Stimulated activated CD4-positive, alpha-beta T cell treated with anti-CD3 and anti-CD28 coated beads, Interleukin-2, amount 100 ng/mL, for 24 hours (primary cell): ENCODE measurements at places on chromosomes 3 and 15.

GRCh38 chr3:122947738-122948137, 79.8 kb downstream of the SEMA5B start:
- DNase-seq, result no peak

DNA sequence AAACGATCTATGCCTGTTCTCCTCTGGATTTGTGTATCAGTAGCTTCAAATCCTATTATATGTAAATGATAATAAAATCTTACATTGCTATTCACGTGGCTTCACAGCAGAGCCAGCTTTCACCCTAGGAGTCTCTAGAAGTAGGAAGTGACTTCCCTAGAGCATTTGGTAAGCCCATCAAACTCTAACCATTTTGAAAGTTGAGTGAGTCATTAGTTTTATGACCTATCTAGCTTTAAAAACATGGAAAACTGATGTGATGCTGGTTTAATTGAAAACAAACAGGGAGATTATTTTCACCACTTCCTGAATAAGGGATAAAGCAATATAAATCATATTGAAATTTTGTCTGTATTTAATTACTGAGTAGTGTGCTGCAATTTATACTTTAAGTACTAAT, 275.2 kb downstream of the EPHA6 start:
- no peak for DNase-seq

DNA sequence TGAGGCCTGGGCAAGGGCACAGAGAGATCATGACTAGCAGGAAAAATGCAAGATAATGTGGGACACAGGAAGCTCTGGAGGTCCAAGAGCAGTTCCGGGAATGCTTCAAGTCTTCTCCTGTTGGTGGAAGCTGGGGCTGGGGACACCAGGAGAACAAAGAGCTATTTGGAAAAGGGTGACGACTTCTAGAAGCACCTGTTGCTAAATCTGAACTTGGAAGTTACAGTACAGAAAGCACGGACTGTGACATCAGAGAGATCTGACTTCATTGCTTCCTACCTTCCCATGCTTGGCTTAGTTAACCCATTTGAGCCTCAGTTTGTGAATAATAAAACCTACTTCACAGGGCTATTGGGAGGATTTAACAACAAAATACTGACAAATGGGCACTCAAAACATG, 52.7 kb upstream of the NEO1 start:
- DNase-seq, result no peak

DNA sequence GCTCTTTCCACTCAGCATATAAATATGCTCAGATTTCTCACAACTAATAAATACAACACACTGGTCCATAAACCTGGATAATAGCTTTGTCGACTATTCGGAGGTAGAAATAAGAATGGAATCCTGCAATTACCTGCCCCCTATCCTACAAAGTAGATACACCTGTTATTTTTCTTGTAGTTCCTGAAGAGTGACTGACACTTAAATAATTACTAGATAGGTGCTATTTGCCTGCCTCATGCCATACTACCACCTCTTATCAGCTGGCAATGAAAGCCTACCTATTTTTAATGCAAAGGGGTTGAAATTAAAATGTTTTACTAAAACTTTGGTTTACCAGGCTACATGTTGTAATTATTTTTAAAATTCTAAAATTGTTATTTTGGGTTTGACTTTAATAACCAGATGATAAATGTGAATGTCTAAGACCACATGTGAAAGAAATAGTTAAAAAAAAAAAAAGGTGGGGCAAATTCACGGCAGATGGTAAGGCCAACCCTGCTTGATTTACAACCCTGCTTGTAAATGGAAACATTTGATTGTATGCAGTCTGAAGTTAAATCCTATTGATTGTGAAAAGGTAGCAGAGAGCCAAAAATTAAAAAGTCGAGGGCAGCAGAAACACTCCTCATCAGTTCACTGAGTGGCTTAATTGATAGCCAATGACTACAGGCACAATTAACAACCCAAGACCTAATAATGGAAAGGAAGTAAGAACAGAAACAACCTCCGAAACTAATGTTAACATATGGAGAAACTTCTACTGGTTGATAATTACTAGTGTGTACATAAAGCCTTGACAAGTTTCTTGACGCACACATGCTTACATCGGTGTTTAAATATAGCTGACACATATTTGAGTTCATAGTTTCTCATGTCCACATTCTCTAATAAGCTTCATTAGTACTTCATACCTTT, 8.9 kb downstream of the PEAK1 start:
- DNase-seq, result no peak

DNA sequence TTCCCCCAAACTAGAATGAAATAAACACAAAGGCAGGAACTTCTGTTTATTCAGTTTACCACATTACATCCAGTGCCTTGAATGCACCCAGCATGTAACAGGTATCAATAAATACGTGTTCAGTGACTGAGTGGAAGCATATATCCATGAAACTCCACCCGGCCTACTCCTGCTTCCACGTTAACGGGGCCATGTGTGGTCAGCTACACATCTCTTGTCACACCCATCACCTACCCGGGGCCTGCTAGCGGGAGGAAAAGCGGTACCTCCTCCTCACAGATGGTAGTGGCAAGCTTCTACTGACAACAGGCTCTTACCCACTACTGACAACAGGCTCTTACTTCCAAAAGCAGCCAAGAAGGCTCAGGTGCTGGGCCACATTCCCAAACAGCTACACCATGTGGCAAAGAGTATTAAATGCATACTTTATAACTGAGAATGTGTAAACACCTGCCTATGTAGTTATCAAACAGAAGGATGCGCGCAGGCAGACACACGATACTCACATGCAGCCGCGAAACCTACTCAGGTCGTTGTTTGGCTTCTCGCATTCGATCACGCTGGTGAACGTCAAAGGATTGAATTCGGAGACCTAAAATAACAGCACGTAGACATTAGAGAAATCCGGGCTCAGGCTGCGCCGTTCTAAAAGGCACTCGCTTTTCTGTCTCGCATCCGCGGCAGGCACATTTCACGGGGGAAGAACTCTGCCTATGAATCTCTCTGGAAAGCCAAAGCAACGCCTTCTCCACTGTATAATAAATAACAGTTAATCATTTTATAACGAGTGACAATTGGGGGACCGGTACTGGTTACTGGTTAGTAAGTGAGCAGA, 127.4 kb downstream of the ATP10A start:
- DNase-seq, result no peak

DNA sequence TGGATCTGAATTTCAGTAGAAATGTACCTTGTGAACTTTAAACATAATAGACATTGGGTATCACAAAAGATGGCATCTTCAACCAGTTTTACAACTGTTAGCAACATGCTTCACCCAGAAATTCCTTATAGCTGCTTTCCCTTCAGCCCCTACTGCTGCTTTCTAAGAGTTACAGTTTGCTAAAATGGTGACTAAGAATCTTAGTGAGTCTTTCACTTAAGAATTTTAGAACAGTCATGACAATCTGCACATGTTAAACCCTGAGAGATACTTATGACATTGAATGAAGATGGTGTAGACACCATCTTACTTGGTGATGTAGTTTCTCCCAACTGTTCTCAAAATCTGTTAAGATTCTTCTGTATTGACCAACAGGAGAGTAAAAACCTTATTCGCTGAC, 129.7 kb upstream of the UBE2E1 start:
- DNase-seq, result no peak

DNA sequence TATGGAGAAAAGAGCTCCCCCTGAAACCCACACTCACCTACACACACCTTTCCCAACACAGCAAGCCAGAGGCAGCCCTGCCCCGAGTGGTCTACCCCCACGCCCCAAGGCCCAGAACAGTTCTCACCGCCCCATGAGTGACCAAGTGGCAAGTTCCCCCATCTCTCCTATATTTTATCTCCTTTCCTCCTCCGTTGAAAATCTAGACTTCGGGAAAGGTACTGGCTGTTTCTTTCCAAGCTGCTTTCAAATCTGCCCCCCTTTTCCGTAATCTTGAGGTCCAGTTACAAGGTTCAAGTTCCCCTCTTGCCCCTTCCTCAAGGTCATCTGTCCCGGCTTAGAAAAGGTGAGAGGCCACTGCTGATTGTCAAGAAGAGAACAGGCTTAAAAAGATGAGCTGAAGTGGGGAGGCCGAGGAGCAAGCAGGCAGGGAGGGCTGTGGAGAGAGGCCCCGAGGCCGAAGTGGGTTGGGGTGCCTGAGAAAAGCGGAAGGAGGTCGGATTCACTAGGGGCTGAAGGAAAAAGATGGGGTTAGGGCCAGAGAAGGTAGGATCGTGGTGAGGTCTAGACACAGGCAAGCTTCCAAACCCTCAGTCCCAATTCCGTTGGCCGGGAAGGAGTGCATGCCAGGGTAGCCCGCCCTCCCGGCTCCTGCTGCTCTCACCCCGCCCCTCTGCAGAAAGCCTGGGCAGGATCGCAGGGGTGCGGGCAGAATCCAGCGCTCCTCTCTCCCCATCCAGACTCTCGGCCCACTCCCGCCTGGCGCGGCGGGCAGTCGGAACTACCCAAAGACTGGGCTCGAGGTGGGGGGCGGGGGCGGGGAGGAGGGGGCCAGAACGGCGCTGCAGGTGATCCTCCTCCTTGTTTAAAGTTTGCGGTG, 1.7 kb downstream of the SEMA5B start:
- peak; percentile 5 for DNase-seq

GRCh38 chr3:125148836-125149235, 63.7 kb downstream of the SLC12A8 start:
- DNase-seq, result no peak

- no peak for DNase-seq
These were observed 720.3 kb upstream of the ARPP21 start for GRCh38 chr3:34919025-34919424.

DNA sequence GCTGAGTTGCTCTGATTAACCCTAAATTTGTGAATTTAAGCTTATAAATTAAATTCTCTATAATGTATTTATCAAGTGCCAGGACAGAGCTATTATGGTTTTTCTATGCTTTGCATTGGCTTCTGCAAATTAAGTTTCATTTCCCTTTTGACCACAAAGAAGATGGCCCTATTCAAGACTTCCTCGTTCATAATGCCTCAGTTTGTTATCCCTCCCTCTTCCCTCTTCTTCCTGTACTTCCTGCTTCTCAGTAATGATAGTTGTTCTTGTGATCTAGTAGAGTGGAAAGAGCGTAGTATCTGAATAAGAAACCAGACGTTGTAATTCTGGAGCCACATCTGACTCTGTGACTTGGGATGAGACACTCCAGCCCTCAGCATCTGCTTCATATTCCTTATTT, 118.7 kb downstream of the CACNA1D start:
- no peak for DNase-seq

DNA sequence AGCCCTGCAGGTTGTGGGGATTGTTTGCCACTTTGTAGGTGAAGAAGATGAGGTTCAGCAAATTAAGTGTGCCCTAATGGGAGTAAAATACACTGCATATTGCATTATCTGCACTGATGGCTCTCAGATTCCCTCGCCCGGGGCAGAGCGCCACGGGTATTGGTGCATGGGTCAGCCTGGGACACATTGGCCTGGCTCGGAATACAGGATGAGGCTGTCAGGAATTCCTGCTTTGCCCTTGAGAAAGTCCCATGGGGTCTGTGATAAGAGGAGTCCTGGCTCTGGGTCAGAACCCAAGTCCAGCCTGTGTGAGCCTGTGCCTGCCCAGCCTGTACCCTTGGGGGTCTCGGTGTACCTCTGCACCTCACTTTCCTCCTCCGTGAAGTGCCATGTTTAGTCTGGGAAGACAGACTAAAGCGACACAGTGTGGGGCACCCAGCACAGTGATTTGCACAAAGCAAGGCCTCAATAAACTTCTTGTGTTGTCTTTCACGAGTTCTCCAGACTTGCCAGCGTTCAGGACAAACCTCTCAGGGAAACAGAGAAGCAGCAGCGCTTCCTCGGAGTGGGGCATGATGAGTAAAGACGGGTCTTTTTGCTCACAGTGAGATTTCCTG, 107.6 kb downstream of the LRRK1 start:
- DNase-seq, result no peak

DNA sequence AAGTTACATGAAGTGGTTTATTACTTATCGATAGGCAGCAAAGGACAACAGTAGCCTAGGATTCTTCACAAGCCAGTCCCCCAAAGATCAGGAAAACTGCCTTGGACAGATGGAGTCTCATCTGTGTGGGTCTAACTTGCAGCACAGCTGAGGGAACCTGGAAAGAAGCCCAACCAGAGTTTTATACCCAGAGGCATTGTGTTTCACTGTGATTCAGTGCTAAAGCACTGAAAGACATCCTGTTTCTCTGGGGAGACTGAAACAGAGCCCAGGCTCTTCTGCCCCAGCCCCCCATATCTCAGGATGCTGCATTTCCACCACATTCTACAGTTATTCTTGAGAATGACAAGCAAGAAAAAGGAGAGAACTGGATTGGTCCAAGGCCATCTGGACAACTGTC, 48.2 kb upstream of the PYDC2 start:
- no peak for DNase-seq

DNA sequence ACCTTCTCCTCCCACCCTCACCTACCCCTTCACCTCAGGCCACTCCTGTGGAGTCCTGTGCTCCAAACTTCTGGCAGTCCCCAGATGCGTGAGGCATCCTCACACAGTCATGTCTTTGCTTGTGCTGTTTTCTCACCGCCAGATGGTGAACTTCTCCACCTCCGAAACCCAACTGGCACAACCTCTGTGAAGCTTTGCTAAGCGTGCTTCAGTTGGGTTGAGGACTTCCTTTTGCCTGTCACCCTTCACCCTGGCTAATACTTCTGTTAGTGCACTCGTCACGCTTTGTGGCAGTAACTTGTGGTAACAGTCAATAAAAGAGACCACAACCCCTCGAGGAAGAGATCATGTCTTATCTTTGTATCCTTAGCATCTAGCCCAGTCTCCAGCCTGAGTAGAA, 42.0 kb upstream of the SKOR1 start:
- peak; percentile 13 for DNase-seq

DNA sequence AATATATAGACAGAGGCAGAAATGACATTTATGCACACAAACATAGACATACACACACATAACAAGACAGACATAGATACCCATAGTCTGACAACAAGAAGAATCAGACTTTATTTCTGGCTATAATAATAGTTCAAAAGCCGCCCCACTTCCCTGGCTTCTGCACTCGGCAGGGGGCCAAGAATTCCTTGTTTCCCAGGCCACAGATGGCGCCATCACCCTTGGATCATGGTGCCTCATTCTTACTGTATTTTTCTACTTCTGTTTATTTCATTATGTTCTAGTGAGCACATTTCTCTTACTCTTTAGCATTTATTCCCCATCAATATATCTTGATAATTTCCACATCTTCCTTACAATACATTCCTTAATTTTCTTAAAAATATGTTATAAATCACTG, 387.5 kb downstream of the NLGN1 start:
- DNase-seq, result no peak

DNA sequence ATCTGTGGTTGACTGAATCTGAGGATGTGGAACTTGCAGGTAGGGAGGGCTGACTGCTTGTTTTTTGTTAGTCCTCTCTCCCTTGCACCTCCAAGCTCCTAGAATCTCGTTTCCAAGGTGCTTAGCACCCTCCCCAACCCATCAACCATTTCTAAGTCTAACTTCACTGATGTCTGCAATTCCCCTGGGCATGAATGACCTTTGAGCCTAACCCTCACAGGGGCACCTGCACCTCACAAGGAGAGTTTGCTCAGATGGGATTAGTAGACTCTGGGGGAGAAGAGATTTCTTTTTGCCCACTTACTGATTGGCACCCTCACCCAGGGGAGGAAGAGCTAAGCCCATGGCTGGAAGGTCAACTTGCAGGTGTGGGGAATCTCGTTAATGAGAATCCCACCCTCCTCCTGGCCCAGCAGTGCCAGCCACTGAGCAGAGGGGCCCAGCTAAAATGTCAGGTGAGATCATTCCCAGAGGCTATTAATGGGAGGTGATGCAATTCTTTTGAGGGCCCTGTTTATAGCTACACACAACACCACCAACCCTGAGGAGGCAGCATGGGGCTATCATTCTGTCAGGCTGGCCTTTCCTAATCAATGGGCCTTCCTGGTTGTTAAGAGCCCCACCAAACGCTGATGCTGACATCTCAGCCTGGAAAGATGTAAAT, 81.6 kb upstream of the HERC1 start:
- no peak for DNase-seq
